Omental fat pad (tissue), 4 donors: ENCODE measurements at places on chromosomes 5 and 9.

- no peak for DNase-seq
Observed at GRCh38 chr5:54754878-54755277, 230.5 kb downstream of the ESM1 start.

GRCh38 chr5:114419067-114419388 lies 57.2 kb downstream of the KCNN2 start:
- DNase-seq: no peak

- DNase-seq: no peak
Observed at GRCh38 chr5:152259702-152260101, 145.4 kb downstream of the NMUR2 start.

GRCh38 chr5:52985306-52985705 lies 3.8 kb upstream of the ITGA2 start:
- no peak for DNase-seq

- DNase-seq: no peak
Observed at GRCh38 chr9:25415718-25416117, 262.5 kb downstream of the TUSC1 start.

- no peak for DNase-seq
Observed at GRCh38 chr9:4614627-4615026, 47.5 kb upstream of the PLPP6 start.

- no peak for DNase-seq
Observed at GRCh38 chr5:143561219-143561618, 157.7 kb upstream of the NR3C1 start.

DNA sequence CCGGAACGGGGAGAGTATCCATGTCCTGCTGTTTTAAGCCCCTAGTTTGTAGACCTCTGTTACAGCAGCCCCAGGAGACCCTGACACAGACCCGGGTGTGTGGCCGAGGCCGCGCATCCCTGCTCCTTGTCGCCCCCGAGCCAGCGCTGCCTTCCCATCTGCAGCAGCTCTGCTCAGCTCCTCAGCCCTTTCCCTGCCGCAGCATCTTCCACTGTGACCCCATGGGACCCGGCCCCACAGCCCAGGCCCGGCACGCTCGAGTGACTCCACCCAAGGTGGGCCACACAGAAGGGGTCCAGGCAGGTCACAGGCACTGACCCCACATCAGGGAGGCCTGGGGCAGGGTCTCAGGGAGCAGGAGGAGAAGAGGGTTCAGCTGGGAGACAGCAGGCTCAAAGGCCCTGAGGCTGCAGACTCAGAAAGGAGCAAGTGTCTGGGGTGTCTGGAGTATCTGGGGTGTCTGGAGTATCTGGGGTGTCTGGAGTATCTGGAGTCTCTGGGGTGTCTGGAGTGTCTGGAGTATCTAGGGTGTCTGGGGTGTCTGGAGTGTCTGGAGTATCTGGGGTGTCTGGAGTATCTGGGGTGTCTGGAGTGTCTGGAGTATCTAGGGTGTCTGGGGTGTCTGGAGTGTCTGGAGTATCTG lies 31.2 kb downstream of the LHX3 start:
- no peak for DNase-seq

GRCh38 chr5:88694023-88694679 lies 188.8 kb downstream of the MEF2C start:
- DNase-seq: no peak

DNA sequence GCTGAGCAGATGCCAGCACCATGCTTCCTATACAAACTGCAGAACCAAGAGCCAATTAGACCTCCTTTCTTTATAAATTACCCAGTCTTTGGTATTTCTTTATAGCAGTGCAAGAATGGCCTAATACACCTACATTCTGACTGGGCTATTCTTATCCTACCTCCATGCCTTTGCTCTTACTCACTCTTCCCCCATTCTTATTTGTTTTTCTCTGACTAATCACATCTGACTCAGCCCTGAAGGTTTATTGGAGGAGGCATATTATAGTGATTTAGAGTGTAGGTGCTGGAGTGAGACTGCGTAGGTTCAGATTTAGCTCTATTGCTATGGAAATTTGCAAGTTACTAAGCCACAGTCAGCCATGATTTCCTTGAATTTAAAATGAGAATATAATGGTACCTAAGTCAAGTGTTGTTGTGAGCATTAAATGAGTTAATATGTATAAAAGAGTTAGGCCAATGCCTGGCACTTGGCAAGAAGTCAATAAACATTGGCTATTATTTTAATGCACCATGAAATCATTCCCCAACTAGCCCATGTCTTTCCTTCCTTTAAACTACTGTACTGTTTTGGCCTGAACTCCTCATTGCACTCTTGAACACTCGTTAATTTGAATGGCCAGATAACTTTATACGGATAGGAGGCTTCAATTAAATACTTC lies 531.2 kb upstream of the ZNF608 start:
- DNase-seq: no peak

DNA sequence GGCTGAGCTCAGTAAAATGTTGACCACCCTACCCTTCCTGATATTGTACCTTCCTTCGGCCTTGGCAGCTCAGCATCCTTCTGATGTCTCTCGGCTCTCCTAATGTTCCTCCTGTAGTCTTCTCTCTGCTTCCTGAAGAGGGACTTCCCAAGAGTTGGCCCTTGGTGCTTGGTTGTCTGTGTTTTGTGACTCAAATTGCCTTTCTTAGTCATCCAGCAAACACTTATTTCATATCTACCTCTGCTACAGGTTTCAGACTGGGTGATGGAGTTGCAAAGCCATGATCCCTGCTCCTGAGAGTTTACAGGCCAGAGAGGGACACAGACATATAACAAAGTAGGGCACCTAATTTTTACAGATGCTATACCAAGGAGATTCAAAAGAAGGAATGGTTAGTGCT lies 70.1 kb downstream of the SV2C start:
- no peak for DNase-seq

DNA sequence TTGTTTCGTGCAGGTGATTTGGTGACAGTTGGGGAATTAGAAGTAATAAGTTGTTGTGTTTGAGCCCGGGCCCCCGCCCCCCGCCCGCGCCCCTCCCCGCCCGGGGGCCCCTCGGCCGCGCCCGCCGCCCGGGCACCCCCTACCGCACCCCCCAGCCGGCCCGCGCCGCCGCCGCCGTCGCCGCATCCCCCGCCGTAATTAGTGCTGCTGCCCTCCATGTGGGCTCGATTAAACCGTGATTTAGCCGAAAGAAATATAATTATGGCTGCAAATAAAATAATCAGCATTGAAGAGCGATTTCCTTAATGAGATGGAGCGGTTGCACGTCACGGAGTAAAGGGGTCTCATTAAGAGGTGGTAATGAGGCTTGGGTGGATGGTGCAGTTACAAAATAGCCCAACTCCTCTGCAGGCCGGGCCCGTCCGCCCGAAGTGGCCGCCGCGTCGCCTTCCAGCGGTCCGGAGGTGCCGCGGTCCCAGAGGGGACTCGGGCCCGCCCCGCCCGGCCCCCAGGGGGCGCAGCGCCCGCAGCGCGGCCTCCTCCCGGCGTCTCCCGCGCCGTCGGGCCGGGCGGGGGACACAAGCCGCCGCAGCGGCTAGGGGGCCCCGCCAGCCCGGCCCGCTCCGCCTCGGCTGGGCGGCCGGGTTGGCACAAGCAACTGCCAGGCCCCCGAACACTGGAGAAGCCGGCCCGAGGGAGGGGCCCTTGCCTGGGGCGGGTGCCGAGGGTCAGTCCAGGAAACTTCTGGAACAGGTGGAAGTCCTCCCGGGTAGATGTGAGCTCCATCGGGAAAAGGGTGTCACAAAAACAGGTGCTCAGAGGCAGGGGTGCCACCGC lies 6.9 kb upstream of the OTP start:
- DNase-seq: no peak

DNA sequence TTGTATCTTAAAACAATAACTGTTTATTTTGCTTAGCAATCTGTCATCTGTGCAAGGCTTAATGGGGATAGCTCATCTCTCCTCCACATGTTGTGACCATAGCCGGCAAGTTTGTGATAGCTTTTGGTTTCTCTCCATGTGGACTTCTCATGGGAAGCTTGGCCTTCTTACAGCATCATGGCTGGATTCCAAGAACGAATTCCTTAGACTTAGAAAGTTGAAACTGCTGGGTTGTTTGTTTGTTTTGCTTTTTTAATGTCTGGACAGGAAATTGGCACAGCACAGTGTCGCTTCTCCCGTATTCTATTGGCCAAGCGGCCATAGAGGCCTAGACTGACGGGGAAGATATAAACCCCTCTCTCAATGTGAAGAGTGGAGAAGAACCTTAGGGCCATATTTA lies 61.0 kb upstream of the PRDM9 start:
- no peak for DNase-seq

DNA sequence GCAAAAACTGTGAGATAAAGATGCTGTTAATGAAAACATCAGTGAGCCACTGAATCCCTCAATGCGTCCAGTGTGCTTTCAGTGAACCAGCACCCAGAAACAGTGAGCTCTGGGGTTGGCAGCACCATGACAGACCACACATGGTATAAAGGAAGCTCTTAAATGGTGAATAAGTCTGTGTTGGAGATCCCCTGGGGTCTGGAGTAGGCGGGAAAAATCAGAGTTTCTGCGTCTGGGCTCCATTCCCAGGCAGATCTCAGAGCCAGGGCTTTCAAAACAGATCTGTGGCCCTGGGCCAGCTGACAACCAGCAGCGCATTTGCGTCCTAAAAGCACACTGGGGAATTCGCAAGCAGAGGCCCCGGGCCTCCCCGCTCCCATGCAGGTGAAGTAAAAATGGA lies 233.5 kb downstream of the FRMD3 start:
- peak; percentile 35 for DNase-seq

DNA sequence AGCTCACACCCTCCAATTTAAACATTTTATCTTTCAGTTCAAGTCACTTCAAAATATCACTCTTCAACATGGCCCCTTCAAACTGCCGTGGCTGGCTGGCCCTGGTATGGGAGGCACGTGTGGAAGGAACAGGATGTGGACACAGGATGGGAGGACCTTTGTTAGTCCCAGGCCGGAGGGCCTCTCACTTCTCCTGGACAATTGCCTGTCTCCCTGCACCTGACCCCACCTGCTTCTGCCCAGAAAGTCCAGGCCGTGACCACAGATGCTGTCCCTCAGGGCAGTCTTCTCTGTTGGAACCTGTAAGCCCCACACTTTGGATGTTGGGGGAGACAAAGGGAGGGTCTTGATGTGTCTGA lies 19.4 kb downstream of the AMBP start:
- no peak for DNase-seq

GRCh38 chr9:98521141-98521540 lies 187.6 kb downstream of the GABBR2 start:
- no peak for DNase-seq

GRCh38 chr9:78187763-78188484 lies 48.0 kb upstream of the CEP78 start:
- DNase-seq: no peak

DNA sequence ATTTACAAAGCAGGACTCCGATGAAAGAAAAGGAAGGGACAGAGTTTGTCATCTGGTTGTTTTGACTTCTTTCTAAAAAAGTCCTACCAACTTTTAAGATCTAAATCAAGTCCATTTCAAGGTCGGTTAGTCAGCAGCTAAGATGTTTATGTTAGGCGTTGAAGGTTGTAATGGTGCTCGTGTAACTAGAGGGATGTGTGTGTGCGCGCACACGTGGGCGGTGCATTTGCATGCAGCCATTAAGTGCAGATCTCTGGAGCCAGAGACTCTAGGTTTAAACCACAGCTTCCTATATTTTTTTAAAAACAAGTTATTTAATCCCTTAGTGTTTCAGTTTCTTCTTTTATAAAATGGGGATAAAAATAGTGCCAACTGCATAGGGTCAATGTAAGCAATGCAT lies 77.0 kb upstream of the SMIM32 start:
- no peak for DNase-seq

GRCh38 chr9:111050819-111051218 lies 12.5 kb upstream of the LPAR1 start:
- no peak for DNase-seq

DNA sequence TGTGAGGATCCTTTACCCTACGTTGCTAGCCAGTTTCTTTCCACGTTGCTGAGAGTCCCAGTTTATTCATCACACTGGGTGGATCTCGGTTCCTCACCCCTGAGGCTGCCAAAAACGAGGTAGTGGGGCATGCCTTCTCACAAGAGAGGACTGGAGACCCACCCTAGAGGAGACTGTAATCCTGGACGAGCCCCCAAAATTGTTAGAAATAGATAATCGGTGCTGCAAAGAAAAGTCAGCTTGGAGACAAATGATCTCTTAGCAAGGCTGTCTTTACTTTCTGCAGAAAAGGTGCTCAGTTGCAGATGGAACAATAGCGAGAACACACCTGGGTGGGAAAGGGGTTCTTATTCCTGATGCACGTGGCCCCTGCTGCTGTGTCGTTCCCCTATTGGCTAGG lies 101.8 kb downstream of the TMEM167A start:
- no peak for DNase-seq

DNA sequence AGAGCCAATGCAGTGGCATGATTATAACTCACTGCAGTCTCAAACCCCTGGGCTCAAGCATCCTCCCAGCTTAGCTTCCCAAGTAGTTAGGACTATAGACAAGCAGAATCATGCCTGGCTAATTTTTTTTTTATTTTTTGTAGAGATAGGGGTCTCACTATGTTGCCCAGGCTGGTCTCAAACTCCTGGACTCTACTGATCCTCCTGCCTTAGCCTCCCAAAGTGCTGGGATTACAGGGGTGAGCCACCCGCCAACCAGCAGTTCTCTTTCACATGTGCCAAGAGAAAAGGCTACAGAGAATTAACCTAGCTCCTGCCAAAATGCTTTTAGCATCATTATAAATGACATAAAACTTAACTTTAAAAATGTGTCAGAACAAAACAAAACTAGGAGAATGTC lies 8.1 kb downstream of the AK3 start:
- DNase-seq: no peak

GRCh38 chr5:120297616-120298015 lies 166.5 kb upstream of the PRR16 start:
- DNase-seq: no peak

DNA sequence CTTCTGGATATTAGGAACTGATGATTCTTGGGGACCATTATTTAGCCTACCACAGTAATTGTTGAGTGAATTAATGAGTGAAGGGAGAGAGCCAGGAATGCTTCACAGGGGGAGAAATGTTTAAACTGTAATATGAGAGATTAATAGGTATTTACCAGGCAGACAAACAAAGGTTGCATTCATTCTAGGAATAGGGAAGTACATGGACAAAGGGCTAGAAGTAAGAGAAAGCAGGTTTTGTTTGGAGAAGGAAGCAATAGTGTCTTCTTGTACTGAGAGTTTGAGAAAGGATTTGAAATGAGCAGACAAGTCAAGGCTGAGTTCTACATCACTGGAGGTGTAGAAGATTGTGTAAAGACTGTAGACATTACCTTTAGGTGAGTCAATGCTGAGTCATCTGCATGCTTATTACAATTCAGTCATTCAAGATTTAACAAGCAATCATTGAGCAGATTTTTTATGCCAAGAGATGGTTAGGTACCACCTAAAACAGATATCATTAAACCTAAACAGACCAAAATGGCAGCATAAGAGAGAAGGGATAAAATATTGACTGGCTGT lies 8.0 kb downstream of the TAF1L start:
- DNase-seq: no peak

DNA sequence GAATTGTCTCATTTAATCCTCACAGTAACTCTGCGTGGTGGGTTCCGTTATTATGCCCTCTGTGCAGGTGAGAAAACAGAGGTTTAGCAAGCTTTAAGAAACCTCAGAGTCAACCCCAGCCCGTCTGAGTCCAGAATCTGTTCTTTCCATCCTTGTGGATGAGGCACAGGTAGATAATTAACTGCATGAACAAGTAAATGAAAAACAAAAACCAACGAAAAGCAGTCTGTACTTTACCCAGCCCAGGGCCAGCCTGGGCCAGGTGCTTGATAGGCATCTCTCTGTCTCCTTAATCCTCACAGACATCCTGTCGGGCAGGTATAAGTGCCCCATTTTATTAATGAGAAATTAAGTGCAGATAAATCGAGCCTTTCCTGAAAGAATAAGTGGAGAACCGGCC lies 25.3 kb upstream of the CXCL14 start:
- no peak for DNase-seq

GRCh38 chr9:132631280-132631679 lies 38.5 kb downstream of the DDX31 start:
- no peak for DNase-seq
